ENCODE measurements at places on chromosomes 16 and 17.

DNA sequence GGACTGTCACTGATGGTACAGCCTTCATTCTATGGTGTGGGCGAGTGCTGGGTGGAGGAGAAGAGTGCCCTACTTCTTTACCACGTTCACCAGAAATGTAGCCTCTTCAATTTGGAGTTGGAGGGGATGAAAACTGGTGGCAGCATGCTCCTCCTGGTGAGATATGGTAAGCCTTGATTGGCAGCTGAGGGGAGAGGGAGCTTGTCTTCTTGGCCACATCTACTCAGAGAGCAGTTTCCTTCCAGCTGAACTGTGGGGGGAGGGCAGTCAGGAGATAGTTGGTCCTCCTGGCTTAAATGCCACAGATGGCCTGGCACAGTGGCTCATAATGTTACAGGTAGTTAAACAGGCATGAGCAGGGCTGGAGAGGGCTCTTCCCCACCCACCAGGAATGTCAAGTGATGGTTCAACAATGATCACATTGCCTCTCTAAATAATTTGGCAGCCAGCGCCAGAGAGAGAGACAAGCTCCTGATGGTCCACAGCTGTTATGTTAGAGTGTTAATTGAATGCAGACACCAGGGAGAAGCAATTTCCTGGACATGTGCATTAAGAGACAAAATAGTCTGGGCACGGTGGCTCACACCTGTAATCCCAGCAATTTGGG lies 9.0 kb upstream of the MAPK3 start:
- no peak for DNase-seq

DNA sequence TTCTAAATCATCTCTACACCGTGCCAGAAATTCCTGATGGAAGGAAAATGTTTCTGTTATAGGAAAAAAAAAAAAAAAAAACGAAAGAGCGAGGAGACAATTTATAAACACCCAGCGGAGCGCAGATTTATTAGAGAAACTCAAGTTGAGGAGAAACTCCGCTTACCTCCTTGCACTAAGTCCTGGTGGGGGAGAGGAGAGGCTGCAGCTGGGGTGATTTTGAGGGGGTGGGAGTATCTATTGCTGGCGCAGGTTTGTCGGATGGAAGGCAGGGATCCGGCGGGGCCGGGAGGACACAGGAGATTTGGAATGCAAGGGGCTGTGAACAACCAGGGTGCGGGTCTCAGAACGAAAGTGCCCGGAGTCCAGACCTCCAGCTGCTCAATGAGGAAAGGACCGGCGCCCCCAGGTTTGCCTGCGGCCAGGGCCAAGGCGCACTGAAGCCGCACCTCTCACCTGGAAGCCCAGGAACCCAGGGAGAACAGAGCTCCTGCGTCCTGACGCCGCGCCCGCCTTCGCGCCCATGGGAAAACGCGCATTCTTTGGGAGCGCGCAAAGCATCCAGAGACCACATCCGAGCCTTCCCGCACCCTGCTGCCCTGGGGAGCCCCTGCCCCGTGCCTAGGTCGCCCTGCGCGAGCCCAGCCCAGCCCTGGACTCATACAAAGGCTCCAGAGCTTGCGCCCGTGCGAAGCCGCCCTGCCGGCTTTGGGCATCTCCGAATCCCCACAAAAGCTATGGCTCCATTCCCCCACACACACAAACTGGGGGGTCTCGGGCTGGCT lies 2.6 kb upstream of the HOXB8 start:
- DNase-seq = no peak

DNA sequence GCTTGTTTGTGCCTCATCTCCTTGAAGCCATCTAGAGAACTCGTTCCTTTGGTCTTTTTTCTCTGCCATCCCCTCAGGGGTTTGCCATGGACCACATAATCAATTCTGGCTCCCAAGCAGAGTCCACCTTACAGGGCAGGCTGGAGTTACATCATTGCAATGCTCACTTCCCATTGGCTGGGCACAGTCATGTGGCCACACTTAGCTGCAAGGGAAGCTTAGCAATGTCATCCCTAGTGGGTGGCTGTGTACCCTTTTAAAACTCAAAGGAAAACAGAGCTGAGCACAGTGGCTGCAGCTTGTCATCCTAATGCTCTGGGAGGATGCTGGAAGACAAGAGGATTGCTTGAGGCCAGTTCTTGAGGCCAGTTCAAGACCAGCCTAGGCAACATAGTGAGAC lies 41.9 kb upstream of the POLR3E start:
- peak; percentile 46 for DNase-seq

DNA sequence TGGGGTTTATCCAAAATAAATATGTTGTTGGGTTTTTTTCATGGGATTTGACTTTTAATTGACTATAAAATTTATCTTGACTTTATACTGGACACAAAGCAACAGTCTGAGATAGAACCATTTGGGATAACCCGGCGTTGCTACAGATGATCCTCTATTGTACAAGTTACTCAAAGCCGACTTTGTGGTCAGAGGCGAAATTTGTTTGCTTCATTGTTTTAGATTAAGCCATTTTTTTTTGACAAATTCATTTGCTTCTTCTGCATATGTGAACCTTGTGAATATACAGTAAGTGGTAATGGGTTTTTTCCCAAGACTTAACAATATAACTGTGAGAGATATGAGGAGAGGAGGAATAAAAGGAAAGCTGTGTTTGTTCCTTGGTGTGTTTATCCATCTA lies 11.8 kb downstream of the MYO1D start:
- no peak for DNase-seq

Data from Karpas-422 (cell line).